ENCODE measurements at places on chromosomes 13 and 19. TPM values are rescaled to one million over a fixed set of nuclear protein-coding genes. Genes with fewer than 3 reads are reported as not detected.

GRCh38 chr13:28564030-28564429, 69.1 kb upstream of the FLT1 start:
- no peak for DNase-seq

GRCh38 chr19:41351339-41352245, 2.1 kb downstream of the TGFB1 start:
- peak; percentile 39 for DNase-seq

LGI4 gene
- 8.2 TPM for total RNA-seq

DNA sequence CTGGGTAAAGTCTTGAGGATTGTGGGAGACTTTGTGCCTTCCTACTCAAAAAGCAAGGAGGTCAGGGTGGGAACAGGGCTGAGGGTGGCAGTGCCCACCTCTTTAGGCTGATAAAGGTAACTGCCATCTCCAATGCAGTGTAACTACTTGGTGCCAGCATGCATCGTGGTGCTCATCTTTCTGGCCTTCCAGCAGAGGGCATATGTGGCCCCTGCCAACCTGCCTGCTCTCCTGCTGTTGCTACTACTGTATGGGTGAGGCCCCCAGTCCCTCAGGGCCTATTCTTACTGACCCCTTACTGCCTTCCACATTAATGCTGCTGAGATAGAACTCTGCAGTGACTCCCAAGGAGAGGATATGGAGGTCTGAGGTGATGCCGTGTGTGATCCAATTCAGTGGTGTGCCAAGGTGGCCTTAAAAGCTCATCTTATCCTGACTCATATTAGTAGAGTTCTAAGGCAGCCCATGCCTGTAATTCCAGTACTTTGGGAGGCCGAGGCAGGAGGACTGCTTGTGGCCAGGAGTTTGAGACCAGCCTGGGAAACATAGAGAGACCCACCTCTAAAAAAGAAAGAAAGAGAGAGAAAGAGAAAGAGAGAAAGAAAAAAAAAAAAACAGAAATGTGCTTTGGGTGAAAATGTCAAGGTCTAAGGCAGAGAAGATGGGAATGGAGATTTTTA, 9.7 kb upstream of the ARHGAP45 start:
- DNase-seq = no peak

DNA sequence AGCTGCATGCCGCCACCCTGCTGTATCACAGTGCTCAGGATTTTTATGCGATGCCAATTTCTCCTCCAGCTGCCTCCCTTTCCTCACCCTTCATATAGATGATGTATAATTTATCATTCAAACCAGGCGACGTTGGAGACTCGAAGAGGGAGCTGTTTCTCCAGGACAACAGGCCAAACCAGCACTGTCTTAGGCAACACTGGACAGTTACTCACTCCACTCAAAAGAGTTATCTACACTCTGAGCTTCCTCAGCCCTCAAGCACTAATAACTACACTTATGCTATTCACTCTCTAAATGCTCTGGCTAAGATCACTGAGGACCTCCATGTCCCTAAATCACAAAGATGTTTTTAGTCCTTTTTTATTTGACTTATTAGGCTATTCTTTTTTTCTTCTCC, 87.3 kb upstream of the RFC3 start:
- no peak for DNase-seq

PRR20B gene
- not detected for total RNA-seq

DNA sequence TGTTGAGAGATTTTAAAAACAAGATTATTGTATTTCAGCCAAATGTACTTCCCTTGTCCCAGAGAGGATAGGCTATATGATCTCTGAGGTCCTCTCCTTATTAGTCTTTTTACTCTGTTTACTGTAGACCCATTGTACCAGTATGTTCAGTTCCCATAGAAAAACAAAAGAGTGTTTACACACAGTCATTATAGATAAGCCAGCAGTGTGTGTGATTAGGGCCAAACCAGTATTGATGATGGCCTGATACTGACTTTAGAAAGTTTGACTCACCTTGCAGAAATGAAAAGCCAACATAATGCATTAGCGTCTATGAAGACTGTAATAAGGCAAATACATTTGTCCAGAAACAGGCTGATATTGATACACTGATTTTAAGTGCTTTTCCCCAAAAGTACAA, 6.2 kb downstream of the MTUS2 start:
- no peak for DNase-seq

- no peak for DNase-seq
Measured at GRCh38 chr13:109665781-109666249, 120.6 kb downstream of the IRS2 start.

CTU1 gene
- total RNA-seq = 13.4 TPM

- DNase-seq = no peak
Measured at GRCh38 chr13:33510350-33510970, 224.9 kb upstream of the STARD13 start.

DNA sequence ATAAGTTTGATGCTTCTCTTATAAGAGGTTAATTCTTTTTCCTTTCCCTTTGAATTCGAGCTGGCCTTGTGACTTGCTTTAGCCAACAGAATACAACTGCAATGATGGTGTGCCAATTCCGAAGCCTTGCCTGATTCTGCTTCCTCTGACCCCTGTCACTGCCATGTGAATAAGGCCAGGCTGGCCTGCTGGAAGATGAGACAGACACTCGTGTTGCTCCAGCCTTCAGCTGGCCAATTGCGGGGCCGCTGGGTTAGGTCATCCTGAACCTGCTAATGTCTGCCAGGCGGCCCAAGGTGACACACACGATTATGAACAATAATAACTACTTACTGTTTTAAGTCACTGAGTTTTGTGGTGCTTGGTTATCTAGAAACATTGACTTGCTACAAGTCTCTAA, 352.0 kb downstream of the MYO16 start:
- DNase-seq = no peak

GRCh38 chr19:47475465-47475864, 3.8 kb upstream of the SLC8A2 start:
- no peak for DNase-seq

SIGLEC14 gene
- total RNA-seq = not detected

AKT2 gene
- total RNA-seq = 59.0 TPM
